Central memory CD8-positive, alpha-beta T cell (primary cell): ENCODE measurements at places on chromosomes 11 and 22.

DNA sequence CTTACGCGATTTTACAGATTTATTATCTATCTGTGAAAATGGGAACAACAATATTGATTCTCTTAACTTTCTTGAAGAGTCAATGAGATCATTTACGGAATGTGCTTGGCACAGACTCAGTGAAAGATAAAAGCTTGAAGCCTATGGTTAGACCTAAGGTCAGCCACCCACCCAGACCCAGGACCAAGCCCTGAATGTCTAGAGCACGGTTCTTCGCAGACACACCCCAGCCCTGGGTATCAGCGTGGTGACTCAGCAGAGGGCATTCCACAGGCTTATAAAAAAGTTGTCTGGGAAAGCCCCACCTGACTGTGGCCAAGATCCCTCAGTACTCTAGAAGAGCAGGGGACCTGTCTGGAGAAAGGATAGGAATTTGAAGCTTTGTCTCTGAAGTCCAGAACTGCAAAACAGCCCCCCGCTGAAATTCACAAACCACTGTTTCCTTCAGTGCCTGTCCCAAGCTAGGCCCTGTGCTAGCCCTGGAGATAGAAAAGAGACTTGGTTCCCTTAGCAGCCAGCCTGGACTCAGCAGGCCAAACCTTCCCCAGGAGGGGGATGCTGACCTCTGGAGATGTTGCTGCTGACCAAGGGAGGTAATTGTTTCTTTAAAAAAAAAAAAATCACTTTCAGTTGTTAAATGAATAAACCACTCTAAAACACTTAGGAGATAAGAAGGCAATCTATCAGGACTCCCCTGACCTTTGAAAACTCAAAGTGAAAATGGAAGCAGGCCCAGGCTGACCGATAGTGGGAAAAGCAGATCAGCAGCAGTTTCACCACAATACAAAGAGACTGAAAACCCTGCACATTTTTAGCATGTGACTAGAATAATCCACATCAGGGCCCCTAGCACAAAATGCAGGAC, 114.0 kb downstream of the ABTB2 start:
- DNase-seq, result no peak

DNA sequence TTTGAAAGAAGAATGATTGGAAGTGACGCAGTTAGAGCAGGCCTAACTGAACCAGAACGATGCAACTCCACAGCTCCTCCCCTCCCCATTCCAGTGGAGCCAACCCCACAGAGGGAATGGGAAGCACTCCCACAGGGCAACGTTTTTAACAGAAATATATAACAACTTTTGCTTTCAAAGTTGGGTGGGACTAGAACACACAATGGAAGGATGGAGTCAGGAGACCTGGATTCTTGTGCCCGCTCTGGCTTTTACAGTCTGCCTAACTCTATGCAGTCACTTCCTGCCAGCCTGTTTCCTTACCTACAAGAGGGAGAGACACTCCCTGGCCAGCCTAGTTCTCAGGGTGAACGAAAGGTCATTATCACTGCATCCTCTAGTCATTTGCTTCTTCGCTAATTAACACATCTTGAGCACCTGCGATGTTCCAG, 75.5 kb downstream of the PACSIN2 start:
- no peak for DNase-seq

- no peak for DNase-seq
Measured at GRCh38 chr11:12871788-12872321, 137.3 kb upstream of the RASSF10 start.

DNA sequence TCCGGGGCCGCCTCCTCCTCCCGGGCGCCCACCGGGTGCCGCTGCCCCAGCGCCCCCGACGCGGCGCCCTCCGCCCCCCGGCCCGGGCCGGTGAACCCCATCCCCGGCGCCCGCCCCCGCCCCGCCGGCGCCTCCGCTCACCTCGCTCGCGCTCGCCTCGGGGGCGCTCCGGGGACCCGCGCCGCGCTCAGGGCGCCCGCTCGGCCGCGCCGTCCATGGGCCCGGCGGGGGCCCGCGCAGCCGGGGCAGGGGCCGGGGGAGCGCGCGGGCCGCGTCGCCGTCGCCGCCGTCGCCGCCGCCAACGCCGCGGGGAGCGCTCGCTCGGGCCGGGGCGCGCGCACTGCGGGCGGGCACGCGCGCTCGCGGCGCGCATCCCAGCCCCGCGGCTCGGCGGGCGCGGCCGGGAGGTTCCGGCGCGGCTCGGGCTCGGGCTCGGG, 293 bp downstream of the DUSP8 start:
- no peak for DNase-seq

GRCh38 chr22:48004038-48004437, 1241.6 kb downstream of the TBC1D22A start:
- DNase-seq, result no peak
